ENCODE measurements at places on chromosomes 2 and 18.

DNA sequence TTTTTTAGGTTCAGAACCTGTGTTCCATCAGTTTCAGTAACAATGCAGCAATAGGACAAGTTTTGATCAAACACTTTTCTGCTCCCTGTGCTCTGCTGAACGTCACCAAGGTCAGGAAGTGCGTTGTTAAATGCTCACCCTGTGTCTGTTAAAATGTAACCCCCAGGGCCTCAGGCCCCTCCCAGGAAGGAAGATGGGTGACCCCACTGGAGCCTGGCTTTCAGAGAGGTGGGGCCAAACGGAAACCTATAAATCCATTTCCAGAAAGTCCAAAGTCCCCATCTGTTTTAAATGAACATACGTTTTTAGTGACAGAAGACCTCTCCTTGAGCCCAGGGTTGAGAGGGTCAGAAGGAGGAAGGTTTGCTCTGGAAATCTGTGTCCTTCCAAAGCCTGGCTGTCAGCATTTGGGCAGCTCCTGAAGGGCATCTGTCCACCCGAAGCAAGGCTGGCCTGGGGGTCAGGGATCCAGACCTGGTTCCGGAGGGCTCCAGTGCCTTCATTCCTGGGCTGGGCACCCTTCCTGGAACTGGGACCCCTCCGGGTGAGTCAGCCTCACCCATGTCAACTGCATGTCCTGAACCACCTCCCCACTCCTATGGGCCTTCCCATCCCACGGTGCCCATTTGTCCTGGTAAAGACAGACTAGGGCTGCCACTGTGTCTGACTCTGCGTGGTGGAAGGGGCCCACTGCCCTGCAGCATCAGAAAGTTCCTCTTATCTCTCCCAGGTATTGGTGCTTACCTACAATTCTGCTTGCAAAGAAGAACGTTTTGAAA, 117.4 kb upstream of the COPS8 start:
- DNase-seq, result no peak

DNA sequence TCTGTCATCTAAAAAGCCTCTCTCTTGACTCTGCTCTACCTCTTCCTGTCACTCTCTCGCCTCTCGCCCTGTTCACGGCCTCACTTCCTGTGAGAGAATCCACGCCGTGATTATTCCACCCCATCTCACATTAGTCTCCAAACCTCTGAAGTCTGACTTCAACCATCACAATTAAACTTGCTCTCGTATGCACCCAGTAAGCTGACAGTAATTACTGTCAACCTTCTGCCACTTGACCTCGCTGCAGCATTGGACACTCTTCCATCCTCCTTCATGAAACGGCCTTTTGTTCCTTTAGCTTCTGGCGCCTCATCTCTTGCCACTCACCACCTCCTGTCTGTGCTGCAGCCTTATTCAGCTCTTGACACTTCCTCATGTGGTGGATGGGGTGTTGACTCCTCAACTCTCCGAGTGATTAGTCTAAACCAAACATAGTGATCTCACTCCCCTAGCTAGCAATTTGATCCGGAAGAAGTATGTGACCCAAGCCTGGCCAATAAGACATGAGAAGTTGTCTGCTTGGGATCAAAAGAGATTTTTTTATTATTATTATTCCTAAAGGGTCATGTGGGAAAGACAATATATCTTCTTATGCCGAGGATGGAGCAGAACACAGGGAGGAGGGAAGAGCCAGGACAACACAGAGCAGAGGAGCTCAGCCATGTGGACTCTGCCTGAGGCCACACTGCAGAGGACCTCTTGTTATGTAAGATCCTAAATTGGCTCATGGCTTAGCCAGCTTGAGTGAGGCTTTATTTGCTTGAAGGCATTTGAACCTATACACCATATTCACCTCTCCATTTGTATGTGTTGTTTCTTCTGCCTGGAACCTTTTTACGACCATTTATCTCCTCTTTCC, 38.4 kb upstream of the MYO1B start:
- no peak for DNase-seq

GRCh38 chr2:208488686-208489564, 82.3 kb downstream of the PTH2R start:
- DNase-seq, result peak; percentile 65

DNA sequence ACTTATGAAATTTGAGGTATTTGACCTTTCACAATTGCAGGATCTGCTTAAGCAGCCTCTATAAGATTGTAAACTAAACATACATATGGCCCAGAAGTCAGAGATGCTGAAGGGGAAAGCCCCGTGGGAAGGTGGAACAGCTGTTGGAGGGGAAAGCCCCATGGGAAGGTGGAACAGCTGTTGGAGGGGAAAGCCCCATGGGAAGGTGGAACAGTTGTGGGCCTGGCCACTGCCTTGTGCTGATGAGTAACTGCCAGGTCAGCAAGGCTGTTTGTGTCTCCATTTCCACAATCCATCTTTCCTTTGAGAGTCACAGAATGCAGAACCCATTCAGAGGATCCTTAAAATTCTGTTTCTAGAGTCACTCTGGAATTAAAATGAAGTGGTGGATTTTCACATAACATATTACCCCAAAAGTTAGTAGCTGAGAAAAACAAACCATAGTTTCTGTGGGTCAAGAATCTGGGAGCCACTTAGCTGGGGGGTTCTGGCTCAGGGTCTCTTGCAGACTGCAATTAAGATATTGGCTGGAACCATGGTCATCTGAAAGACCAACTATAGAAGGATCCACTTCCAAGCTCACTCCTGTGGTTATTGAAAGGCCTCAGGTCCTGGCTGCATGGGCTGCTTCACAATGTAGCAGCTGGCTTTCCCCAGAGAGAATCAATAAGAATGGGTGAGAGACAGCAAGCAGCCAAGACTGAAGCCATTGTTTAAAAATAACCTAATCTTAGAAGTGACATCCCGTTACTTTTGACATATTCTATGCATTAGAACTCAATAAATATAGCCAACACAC, 86.6 kb upstream of the CAVIN2 start:
- no peak for DNase-seq

GRCh38 chr18:79354350-79354749, 41.4 kb upstream of the NFATC1 start:
- DNase-seq, result no peak

DNA sequence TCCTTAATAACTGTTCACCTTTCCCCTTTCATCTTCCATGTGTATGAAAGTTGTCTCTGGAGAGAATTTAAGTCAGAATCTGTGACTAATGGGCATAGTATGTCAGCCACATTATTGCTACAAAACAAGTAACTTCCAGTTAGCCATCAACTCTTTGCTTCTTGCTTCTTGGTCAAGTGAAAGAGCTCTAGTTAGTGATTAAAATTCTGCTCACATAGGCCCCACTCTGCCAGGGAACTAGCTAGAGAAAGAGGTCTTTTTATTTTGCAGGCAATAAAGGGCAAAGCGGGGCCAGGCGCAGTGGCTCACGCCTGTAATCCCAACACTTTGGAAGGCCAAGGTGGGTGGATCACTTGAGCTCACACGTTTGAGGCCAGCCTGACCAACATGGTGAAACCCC, 64.6 kb downstream of the COLEC12 start:
- DNase-seq, result no peak

- DNase-seq, result no peak
These were observed 6.9 kb downstream of the STEAP3 start for GRCh38 chr2:119230219-119231185.

DNA sequence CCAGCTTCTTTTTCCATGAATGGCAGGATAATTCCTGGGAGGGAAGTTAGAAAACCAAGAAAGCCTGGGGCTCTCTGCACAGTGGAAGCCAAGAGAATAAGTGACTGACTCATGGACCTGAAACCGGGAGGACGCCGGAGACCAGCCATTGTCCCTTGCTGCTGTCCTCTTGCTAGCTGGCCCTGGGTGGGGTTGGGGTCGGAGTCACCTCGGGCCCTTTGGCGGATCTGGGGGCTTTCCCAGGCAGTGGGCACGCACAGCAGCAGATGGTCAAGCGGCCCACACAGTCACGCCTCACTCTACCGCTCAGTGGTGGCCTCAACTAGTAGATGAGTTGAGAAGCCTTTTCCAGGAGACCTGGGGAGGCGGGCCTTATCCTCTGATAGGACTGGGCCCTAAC, 15.6 kb downstream of the EFHD1 start:
- DNase-seq, result no peak

All from K562 (cell line).